Jurkat, Clone E6-1 (cell line): ENCODE measurements at places on chromosomes 2 and 18.

GRCh38 chr2:121095257-121096080 is 189.5 kb downstream of the TFCP2L1 start:
- DNase-seq = peak; percentile 25

GRCh38 chr2:25797620-25798488 is 80.4 kb downstream of the ASXL2 start:
- no peak for DNase-seq

DNA sequence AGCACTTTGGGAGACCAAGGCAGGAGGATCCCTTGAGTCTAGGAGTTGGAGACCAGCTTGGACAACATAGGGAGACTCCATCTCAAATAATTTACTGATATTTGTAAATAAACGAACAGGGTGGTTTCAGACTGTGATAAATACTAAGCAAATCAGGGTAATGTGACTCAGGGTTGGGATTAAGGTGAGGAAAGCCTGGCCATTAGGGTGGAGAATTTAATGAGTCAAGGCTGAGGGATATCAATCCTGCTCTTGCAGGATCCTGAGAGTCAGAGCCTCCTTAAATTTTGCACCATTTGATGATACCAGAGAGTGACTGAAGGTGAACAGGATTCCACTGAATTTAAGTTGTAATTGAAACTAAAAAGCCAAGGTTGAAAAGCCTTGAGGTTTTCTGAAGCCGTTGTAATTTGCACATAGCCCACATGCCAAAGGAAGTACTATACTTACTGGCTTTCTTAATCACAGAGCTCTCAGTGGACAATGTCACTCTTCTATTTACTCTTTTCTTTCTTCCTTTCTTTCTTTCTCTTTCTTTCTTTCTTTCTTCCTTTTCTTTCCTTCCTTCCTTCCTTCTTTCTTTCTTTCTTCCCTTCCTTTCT is 28.6 kb upstream of the AP1S3 start:
- DNase-seq = peak; percentile 26

DNA sequence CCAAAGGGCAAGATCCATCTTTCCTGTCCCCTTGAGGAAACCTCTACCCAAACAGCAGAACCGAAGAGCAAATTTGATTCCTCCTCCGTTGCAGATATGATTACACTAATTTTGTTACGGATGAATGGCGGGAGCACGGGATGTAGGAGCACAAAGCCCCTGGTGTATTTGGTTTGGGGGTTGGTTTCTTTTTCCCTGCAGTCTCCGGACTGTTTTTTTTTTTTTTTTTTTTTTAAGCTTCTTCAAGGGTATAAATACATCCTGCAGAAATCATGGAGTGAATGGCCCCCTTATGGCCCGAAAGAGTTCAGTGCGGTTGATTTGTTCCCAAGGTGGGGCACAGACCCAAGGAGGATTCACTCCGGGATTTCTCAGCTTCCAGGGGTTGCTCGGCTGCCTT is 135.3 kb upstream of the SH3BP4 start:
- DNase-seq = no peak

GRCh38 chr2:177211576-177212105 is 953 bp upstream of the HNRNPA3 start:
- no peak for DNase-seq

GRCh38 chr2:219289537-219290361 is 10.6 kb downstream of the DNAJB2 start:
- no peak for DNase-seq

DNA sequence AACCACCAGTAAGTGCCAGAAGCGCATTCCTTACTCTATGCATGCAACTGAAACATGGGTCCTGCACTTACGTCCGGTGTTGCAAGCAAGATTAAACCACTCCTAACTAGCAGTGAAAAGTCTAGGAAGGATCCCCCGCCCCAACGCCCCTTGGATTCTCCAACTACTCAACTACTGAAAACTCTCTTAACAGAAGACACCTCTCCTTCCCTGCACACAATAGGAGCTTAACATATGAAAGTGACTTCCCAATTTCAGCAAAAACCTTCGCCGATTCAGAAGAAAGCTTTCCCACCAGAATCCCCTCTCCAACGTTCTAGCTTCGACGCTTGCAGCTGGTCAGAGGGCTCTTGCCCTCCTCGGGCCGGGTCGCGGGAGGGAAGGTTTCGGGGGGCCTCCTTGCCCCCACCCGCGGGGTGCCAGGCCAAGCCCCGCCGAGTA is 578 bp downstream of the IWS1 start:
- DNase-seq = peak; percentile 28

DNA sequence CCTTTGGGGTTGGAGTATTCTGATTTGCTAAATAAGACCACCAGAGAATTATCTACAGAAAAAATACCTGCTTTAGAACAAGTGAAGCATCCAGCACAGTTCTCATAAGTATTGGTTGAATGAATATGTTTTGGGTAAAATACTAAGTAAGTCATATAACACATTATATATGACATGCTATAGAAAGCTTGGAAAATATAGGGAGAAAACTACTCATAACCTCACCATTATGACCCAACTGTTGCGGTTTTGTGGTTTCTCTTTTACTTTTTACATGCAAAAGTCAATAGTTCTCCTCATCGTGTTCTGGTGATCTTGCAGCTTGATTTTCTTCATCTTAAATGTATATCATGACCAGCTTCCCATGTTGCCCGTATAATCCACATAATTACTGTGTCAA is 66.2 kb downstream of the DIPK1C start:
- DNase-seq = no peak

GRCh38 chr2:8599421-8600242 is 82.2 kb upstream of the ID2 start:
- no peak for DNase-seq

- no peak for DNase-seq
These were observed 131.2 kb upstream of the CCDC195 start for GRCh38 chr2:224847381-224847780.

DNA sequence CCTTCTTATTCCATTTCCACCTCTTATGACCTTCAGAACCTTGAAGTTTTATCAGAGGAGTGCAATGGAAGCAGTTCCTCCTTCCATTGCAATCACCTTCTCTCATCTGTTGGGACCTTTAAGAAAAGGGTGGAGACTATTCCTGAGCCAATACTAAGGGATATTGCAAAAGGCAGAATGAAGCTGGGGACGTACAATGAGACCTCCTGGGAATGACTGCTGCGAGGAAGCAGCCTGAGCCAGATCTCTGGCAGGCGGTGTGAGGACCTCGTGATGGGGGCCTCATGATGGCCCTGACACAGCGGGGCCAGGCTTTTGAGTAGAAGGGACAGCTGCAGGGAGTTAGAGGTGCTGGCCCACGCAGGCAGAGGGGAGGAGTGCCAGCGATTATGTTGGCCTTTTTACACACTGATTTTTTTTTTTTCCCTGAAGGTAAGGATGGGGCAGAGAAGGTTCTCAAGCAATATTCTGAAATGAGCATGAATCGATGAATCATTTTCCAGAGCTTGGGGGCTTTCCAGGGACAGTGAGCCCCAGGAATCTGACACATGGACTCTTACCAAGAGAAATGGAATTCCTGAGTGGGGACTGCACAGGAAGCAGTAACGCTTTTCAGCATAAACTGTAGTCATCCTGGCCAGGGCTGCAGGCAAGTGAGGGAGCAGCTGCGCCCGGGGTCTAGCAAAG is 40.0 kb upstream of the LAPTM4A start:
- no peak for DNase-seq

GRCh38 chr2:1900732-1901131 is 156.4 kb upstream of the PXDN start:
- DNase-seq = no peak

GRCh38 chr2:236639461-236640235 is 70.0 kb downstream of the ACKR3 start:
- DNase-seq = no peak

GRCh38 chr18:75262511-75262910 is 51.9 kb downstream of the TSHZ1 start:
- no peak for DNase-seq

DNA sequence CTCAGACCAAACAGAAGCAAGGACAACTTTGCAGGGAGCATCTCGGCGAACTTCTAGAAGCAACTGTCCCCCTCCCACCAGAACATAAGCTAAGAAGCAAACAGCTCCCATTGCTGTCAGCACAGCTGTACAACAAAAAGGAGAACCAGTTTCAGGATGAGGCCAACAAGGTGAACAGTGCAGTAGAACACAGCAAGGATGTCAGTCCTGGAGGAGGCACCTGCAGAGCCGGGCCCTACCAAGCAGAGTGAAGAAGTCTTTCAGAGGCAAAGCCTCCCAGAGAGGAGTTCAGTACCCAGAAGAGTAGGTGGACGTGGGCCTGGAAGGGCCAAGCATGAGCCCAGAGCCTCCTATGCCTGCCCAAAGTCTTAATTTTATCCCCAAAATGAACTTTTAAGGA is 1.0 kb downstream of the PASK start:
- no peak for DNase-seq

- DNase-seq = no peak
These were observed 761.3 kb downstream of the TSN start for GRCh38 chr2:122516775-122517174.

- DNase-seq = peak; percentile 61
These were observed 58.1 kb downstream of the ST3GAL5 start for GRCh38 chr2:85830645-85831044.

DNA sequence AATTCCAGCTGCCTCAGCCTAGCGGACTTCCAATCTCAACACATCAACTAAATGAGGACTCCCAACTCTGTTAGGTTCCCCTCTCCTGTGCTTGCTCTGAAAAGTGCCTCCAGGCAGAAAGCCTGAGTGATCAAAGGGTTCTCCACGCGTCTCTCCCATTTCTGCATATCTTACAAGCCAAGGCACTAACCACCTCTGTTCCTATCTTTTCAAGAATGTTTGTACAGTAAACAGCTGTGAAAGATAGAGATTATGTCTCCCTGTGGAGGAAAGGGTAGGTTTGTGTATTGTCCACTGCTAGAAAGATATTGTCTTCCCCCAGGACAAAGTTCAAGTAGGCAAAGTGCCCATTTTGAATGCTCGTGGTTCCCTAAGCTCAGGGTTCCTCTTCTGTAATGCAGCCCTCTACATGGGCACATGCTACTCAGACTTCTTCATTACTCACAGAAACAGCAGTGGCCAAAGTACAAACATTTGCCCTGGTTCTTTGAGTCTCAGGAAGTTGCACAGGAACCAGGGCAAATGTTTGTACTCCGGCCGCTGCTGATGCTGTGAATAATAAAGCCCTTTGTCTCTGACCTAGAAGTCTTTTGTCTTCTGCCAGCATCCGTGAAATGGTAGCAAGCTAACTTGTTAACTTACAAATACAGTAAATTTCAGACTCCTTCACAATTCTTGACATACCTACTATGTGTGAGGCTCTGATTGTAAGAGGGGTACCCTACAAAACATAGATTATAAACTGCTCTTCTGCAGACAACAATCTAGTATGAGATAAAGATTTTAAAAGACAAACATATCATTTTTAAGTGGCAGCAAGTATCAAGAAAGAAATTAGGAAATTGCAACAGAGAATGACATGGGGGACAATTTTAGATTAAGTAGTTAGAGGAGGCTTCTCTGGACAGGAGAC is 44.5 kb downstream of the PKDCC start:
- no peak for DNase-seq

- DNase-seq = no peak
These were observed 55.5 kb upstream of the HS6ST1 start for GRCh38 chr2:128374001-128374710.

DNA sequence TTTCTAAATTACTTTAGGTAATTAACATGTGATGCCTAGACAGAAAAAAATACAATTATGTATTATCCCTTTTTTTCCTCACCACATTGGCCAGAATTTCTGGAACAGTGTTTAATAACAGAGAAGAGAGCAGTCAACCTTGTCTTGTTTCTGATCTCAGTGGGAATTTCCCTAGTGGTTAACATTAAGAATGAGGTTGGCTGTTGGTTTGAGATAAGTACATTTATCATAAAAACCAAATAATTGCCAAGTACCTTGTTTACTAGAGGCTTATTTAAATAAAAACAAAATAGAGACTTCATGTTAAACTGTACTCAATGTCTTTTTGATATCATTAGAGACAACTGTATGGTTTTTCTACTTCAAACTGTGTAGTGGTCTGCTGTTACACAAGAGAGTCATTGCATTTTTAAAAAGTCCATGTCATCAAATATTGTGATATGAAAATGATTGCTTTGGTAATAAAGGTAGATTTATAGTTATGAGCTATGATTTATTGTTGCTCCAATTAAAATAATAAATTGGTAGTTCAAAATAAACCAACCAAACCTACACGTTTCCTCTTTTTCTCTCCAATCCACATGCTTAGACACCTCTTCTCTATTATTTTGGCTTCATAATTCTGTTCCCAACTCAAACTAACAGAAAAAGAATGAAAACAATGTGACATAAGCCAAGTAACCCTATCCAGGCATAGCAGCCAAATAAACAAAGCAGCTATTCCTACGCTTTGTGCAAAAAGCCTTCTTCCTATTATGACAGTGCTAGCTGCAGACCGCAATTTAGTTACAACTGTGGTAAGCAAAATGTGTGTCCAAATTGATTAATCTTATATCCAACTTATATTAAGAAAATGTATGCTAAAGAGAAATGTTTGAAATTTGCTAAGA is 20.9 kb upstream of the TANK start:
- DNase-seq = no peak

GRCh38 chr2:240310645-240311044 is 124.8 kb upstream of the GPC1 start:
- no peak for DNase-seq

DNA sequence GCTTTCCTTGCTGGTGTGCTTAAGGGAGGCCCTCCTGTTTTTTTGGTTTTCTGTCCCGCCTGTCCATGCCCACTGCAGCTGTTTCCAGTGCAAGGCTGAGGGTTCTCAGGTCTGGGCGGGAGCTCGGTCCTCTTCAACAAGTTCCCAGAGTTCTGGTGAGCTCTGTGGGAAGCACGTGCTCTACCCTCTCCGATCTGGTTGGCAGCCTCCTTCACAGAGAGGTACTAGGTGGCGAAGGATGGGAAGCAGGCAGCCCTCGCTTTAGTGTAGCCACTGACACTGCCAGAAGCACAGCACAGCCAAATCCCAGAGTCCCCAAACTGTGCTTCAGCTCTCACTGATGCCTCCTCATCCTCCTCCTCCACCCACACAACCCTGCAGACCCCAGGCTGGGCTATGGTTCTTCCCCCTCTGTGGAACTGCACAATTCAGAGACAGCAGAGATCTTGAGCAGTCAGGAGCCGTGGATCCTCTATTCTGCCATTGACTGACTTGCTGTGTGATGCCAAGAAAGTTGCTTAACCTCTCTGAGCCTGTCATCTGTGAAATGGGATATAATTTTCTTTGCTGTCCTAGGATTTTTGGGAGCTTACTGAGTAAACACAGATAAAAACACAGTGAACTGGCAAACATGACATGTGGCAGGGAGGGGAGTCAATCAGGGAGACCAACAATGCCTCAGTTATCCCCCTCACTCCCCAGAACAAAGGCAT is 157.3 kb downstream of the MSH2 start:
- no peak for DNase-seq

GRCh38 chr2:174694196-174694878 is 69.9 kb downstream of the CHRNA1 start:
- DNase-seq = no peak
